A549 (cell line): ENCODE measurements at places on chromosomes 16 and 17. TPM values are rescaled to one million over a fixed set of nuclear protein-coding genes. Genes with fewer than 3 reads are reported as not detected.

Gene NPB
- 0.29 to 0.45 TPM (median 0.38 TPM) in 3 replicates for polyA plus RNA-seq

Gene GCGR
- polyA plus RNA-seq: 0.37 to 0.46 TPM (median 0.45 TPM) in 3 replicates

Gene DBNDD1
- polyA plus RNA-seq: 39.9 to 44.7 TPM (median 43.8 TPM) in 3 replicates

Gene WFIKKN2
- not detected in 3 replicates for polyA plus RNA-seq

Gene TAC4
- polyA plus RNA-seq: not detected in 3 replicates

Gene TNS4
- polyA plus RNA-seq: 61.6 to 75.9 TPM (median 73.5 TPM) in 3 replicates

Gene MYH13
- polyA plus RNA-seq: not detected in 3 replicates

Gene KRT25
- not detected in 3 replicates for polyA plus RNA-seq

Gene SPDYE4
- polyA plus RNA-seq: not detected in 3 replicates

Gene AKTIP
- polyA plus RNA-seq: 20.8 to 21.3 TPM (median 21.0 TPM) in 3 replicates

Gene LHX1
- polyA plus RNA-seq: 1.5 to 2.2 TPM (median 2.2 TPM) in 3 replicates

Gene DUS1L
- 81.5 to 84.8 TPM (median 83.6 TPM) in 3 replicates for polyA plus RNA-seq

Gene ABCC12
- 0.13 TPM in 1 of 3 replicates, not detected in the others for polyA plus RNA-seq

Gene SRL
- 0.03 to 0.05 TPM (median 0.03 TPM) in 3 replicates for polyA plus RNA-seq

Gene LPO
- polyA plus RNA-seq: not detected in 3 replicates

Gene PRR11
- polyA plus RNA-seq: 58.1 to 70.9 TPM (median 66.9 TPM) in 3 replicates
